ENCODE measurements at places on chromosomes 2 and 18. TPM values are rescaled to one million over a fixed set of nuclear protein-coding genes. Genes with fewer than 3 reads are reported as not detected.

- DNase-seq = no peak
Observed at GRCh38 chr18:25223211-25223610, 128.8 kb downstream of the ZNF521 start.

DNA sequence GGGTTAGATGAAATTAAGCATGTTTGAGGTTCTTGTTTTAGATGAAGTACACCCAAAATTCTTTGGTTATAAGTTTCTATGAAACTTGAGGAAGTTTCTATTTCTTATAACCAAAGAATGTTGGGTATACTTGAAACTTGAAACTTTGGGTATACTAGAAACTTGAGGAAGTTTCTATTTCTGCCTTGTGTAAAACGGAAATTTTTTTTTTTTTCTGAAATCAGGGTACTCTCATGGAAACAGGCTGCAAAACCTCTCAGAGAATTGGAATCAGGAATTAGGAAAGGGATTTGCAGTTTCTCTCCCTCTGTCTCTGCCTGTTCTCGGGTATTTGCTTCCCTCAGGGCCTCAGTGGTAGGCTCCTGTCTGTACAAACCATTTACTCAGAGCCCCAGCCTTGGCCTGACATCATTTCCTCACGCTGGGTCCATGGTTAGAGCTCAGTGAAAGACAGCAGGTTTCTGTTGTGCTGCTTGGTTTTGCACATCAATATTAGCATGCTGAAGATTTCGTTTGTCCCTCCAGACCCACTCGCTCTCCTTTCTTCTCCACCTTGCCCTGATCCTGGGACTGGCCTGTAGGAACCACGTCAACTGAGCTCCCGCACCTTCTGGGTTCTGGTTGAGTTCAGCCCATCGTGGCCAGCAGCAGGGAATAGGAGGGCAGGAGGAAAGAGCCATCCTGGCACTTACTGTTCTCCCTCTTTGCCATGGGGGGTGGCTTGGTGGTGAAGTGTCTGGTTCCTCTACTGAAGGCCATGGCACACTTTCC is 106.4 kb downstream of the POLR1A start:
- DNase-seq = no peak

DNA sequence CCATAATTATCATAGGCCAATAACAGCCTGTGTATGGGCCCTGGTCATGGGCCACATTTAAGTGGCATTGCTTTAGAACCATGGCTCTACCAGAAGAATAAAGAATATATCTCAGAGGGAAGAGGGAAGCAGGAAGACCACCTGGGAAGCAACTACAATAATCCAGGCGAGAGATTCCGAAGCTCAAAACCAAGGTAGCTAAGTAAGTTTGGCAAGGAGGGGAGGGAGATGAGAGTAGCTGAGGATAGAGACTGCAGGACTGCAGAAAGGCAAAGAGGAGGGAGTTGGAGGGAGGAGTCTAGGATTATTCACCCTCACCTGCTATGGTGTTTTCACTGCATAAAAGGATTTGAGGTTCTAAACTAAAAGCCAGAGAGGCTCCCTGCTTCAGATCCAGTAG is 293.5 kb downstream of the SETBP1 start:
- no peak for DNase-seq

- DNase-seq = peak; percentile 95
Observed at GRCh38 chr2:232550354-232551249, at the start of the genes EIF4E2 and TIGD1. Gene EIF4E2 (plus strand): TSS chr2:232550689. CDS start chr2:232550725, 36 bp downstream. Gene TIGD1 (minus strand): TSS chr2:232550557. CDS start chr2:232549882, 675 bp downstream.

Gene MATN3
- total RNA-seq = 1.9 TPM

All from PC-9 (cell line).